ENCODE measurements at places on chromosomes 5 and 9.

DNA sequence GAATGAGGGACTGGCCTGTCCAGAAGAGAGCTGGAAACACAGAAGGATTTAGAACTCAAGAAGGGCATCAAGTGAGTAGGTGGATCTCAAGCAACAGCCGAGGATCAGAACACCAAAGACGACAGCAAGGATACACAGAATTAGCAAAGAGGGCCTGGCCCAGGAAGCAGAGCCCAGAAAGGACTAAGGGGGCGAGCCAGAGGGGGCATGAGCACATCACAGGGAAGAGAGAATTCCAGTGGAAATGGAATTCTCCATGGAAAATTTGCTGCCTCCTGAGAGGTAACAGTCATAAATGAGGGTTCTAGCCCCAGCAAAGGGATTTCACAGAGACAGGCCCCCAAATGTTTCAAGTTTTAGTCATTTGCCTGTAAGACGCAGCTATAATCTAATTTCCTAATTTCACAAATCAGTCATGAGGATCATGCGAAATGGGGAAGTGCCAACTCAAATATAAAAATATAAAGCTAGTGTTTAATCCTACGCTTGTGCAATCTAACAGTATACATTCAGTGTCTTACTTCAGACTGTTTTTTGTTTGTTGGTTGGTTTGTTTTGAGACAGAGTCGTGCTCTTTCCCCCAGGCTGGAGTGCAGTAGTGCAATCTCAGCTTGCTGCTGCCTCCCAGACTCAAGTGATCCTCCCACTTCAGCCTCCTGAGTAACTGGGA is 46.7 kb downstream of the FNBP1 start:
- H3K27ac ChIP-seq: no peak overlapping the region
- H3K36me3 ChIP-seq: peaks cover 7% of the 10 kb centered on the region
- H3K4me1 ChIP-seq: no peaks in the 10 kb centered on the region
- H3K4me3 ChIP-seq: no peak overlapping the region
- DNase-seq: no peak
- no peaks in the 10 kb centered on the region for H3K27me3 ChIP-seq

DNA sequence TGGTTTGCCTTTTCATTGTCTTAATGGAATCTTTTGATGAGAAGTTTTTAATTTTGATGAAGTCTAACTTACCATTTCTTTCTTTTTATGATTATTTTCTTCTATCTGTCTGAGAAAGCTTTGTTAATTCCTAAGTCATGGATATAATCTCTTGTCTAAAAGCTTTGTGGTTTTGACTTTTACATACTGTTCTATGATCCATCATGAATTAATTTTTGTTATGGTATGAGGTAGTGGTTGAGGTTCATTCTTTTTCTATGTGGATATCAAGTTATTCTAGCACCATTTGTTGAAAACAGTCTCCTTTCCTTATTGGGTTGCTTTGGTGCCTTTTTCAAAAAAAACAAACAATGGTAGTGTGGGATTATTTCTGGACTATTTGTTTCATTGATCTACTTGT is 20.4 kb downstream of the FBXO10 start:
- no peaks in the 10 kb centered on the region for H3K27me3 ChIP-seq
- H3K4me3 ChIP-seq: no peak overlapping the region
- H3K27ac ChIP-seq: no peak overlapping the region
- no peak for DNase-seq
- peaks cover 15% of the 10 kb centered on the region for H3K36me3 ChIP-seq

GRCh38 chr5:4523038-4523437 is 617.1 kb upstream of the ADAMTS16 start:
- no peaks in the 10 kb centered on the region for H3K27me3 ChIP-seq
- no peaks in the 10 kb centered on the region for H3K4me1 ChIP-seq
- DNase-seq: peak; percentile 20
- H3K27ac ChIP-seq: no peak overlapping the region
- no peak overlapping the region for H3K4me3 ChIP-seq

DNA sequence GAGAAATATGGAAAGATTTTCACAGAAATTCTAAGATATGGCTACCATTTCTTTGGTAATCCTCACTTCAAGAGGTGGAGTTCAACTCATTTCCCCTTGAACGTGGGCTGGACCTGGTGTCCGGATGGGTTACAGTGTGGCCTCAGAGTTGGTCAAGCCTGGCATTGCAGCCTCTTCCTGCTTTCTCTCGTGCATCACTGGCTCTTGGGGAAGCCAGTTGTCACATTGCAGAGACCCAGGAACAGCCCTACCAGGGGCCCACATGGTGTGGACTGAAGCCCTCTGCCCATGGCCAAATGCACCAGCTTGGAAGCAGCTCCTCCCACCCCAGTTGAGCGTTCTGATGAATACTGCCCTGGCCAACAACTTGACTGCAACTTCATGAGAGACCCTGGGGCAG is 47.7 kb upstream of the FCN1 start:
- H3K27ac ChIP-seq: no peak overlapping the region
- DNase-seq: peak; percentile 10
- no peaks in the 10 kb centered on the region for H3K36me3 ChIP-seq

GRCh38 chr9:23811633-23812032 is 14.4 kb downstream of the ELAVL2 start:
- H3K27ac ChIP-seq: no peak overlapping the region
- H3K4me1 ChIP-seq: no peaks in the 10 kb centered on the region
- no peaks in the 10 kb centered on the region for H3K27me3 ChIP-seq
- no peak for DNase-seq
- no peak overlapping the region for H3K4me3 ChIP-seq

DNA sequence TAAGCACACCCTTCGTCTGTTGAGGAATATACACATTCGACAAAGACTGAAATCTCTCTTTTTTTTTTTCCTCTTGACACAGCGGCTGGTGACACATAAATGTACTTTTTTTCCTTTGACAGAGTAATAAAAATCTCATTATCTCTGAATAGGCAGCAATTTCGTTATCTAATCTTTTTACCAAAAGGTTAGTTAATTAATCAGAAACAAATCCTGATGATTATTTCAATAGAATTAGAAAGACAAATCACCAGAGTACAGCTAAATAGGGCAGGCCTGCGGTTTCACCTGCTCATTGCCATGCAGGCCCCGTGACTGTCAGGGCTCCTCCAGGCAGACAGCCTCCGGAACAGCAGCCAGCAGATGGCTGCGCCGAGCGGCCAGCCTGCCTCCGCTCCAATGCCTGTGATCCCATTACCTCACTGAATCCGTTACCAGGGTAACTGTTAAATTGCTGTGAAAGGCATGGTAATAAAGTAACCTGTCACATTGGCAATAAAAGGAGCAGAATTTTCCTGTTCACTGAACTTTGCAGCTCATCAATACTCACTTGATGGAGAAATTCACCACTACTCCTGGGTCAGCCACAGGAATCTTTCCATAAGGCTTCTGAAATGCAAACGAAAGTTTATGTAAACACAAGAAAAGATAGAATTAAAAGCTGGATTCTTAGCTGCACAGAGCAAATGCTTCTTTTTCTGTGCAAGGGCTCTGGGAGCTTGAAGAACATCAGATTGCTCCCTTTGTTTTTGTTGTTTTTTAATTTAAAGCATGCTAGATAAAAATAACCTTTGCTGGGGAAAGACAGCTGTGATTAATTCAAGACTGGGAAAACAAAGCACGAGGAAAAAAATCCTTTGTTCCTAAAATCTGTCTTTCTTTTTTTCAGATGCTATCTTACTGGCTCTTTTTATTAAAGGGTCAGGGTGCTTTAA is 666.4 kb upstream of the ZNF608 start:
- H3K4me3 ChIP-seq: no peak overlapping the region
- H3K27me3 ChIP-seq: peaks cover 10% of the 10 kb centered on the region
- H3K36me3 ChIP-seq: no peaks in the 10 kb centered on the region
- peaks cover 22% of the 10 kb centered on the region for H3K4me1 ChIP-seq
- H3K27ac ChIP-seq: peak overlapping the region; percentile 98

GRCh38 chr5:139457653-139458306 is 4.8 kb downstream of the ECSCR start:
- H3K4me3 ChIP-seq: no peak overlapping the region
- H3K27me3 ChIP-seq: no peaks in the 10 kb centered on the region
- peaks cover 13% of the 10 kb centered on the region for H3K4me1 ChIP-seq
- no peaks in the 10 kb centered on the region for H3K36me3 ChIP-seq
- H3K27ac ChIP-seq: no peak overlapping the region

- H3K36me3 ChIP-seq: no peaks in the 10 kb centered on the region
- DNase-seq: no peak
- no peak overlapping the region for H3K4me3 ChIP-seq
- peaks cover 35% of the 10 kb centered on the region for H3K27me3 ChIP-seq
Measured at GRCh38 chr9:114539701-114540380, 34.6 kb upstream of the WHRN start.

GRCh38 chr9:131817073-131817472 is 77.2 kb upstream of the RAPGEF1 start:
- no peak for DNase-seq
- no peaks in the 10 kb centered on the region for H3K27me3 ChIP-seq
- H3K4me3 ChIP-seq: no peak overlapping the region
- no peak overlapping the region for H3K27ac ChIP-seq
- no peaks in the 10 kb centered on the region for H3K36me3 ChIP-seq

DNA sequence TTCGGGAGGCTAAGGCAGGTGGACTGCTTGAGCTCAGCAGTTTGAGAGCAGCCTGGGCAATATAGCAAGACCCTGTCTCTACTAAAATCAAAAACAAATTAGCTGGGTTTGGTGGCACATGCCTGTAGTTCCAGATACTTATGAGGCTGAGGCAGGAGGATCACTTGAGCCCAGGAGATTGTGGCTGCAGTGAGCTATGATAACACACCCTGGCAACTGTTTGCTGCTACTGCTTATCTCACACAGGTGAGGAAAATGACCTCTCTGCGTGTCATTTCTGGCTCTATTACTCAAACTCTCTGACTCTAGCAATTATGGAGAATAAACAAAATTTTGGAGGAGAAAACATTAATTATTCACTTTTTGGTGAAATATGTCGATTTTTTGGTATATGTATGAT is 45.3 kb upstream of the TMC1 start:
- no peak overlapping the region for H3K27ac ChIP-seq
- no peak for DNase-seq
- no peaks in the 10 kb centered on the region for H3K4me1 ChIP-seq
- no peaks in the 10 kb centered on the region for H3K36me3 ChIP-seq

DNA sequence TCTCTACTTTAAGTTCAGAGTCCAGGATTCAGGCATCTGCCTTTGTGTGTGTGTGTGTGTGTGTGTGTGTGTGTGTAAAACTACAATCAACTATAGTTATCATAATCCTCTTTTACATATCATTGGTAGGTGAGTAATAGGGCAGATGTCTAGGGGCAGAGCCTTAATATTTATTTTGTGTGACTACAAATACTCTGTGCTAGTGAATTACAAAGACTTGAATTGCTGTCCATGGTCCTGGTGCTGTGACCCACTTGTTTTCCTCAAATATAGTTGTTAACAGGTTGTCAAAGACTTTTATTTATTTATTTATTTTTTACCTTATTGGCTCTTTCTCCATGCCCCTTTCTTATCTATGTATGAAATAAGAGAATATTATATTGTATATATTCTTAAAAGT is 196.8 kb downstream of the ANXA1 start:
- no peaks in the 10 kb centered on the region for H3K36me3 ChIP-seq
- peak; percentile 63 for DNase-seq
- no peaks in the 10 kb centered on the region for H3K27me3 ChIP-seq
- no peak overlapping the region for H3K27ac ChIP-seq
- H3K4me3 ChIP-seq: no peak overlapping the region

- no peak overlapping the region for H3K27ac ChIP-seq
- H3K27me3 ChIP-seq: no peaks in the 10 kb centered on the region
- H3K4me3 ChIP-seq: no peak overlapping the region
- no peak for DNase-seq
Measured at GRCh38 chr9:135418161-135418560, 61.4 kb upstream of the PPP1R26 start.

DNA sequence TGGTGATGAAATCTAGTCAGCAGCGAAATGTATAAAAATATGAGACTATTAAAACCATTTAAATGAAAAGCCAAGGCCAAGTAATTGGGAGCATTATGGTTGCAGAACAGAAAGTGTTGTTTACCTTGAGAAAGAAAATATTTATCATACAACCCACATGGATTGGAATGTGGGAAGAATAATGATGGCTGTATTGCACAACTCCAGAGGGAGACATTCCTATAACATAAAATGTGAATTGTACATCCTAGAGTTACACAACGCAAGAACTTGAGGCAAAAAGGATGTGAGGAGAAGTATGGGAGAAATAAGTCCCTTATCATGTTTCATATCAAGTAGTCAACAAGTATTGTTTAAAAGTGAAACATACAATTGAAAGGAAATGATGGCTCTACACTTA is 1014.0 kb upstream of the SEMA6A start:
- no peak overlapping the region for H3K27ac ChIP-seq
- no peak overlapping the region for H3K4me3 ChIP-seq
- H3K27me3 ChIP-seq: no peaks in the 10 kb centered on the region

DNA sequence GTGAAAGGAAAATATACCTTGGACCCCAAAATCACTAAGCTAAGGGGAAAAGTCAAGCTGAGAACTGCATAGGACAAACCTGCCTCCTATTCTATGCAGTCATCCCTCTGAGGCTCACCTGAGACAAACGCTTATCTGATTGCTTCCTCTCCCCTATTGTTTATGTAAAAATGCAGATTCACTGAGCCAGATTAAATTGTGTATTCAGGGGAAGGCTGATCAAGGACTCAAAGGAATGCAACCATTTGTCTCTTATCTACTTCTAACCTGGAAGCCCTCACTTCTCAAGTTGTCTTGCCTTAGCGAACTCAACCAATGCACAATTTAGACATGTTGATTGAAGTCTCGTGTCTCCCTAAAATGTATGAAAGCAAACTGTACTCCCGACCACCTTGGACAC is 13.3 kb downstream of the SPARC start:
- peaks cover 68% of the 10 kb centered on the region for H3K36me3 ChIP-seq
- no peaks in the 10 kb centered on the region for H3K27me3 ChIP-seq
- no peak overlapping the region for H3K4me3 ChIP-seq
- peaks cover 44% of the 10 kb centered on the region for H3K4me1 ChIP-seq
- no peak for DNase-seq
- H3K27ac ChIP-seq: peak overlapping the region; percentile 13

DNA sequence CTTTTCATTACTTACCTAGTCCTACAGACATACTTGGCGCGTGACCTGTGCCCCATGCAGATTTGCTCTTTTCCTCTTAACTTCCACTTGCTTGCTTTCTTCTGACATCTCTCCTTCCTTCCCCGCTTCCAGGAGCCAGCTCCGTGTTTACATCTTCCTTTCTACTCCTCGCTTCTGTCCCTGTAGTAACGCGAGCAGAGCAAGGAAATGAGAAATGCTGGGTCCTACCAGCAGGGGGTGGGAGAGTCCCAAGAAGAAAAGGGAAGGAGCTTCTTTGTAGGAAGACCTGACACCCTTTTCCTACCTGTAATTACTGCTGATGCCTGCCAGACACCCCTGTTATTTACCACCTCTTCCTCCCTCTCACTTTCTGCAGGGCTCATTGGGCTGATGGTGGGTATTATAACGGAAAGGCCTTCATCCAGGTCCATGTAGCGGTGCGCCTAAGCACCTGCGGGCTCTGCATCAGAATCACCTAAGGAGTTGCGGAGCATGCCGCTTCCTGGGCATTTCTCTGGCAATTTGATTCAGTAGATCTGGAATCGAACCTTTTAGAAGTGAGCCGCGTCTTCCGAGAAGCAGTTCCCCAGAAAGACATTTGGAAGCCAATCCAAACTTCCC is 1260.8 kb upstream of the WWC1 start:
- H3K27ac ChIP-seq: no peak overlapping the region
- no peaks in the 10 kb centered on the region for H3K27me3 ChIP-seq
- peak; percentile 94 for DNase-seq
- no peaks in the 10 kb centered on the region for H3K36me3 ChIP-seq
- no peaks in the 10 kb centered on the region for H3K4me1 ChIP-seq
- no peak overlapping the region for H3K4me3 ChIP-seq

- H3K4me1 ChIP-seq: no peaks in the 10 kb centered on the region
- no peaks in the 10 kb centered on the region for H3K36me3 ChIP-seq
- no peak for DNase-seq
- no peak overlapping the region for H3K27ac ChIP-seq
- H3K4me3 ChIP-seq: no peak overlapping the region
- no peaks in the 10 kb centered on the region for H3K27me3 ChIP-seq
Measured at GRCh38 chr5:150860246-150860821, 14.0 kb downstream of the IRGM start.

All from endodermal cell (in vitro differentiated cells).